NCI-H1436 treated with DMSO at 0.1 percent for 48 hours (cell line): ENCODE measurements at places on chromosomes 3 and 15.

DNA sequence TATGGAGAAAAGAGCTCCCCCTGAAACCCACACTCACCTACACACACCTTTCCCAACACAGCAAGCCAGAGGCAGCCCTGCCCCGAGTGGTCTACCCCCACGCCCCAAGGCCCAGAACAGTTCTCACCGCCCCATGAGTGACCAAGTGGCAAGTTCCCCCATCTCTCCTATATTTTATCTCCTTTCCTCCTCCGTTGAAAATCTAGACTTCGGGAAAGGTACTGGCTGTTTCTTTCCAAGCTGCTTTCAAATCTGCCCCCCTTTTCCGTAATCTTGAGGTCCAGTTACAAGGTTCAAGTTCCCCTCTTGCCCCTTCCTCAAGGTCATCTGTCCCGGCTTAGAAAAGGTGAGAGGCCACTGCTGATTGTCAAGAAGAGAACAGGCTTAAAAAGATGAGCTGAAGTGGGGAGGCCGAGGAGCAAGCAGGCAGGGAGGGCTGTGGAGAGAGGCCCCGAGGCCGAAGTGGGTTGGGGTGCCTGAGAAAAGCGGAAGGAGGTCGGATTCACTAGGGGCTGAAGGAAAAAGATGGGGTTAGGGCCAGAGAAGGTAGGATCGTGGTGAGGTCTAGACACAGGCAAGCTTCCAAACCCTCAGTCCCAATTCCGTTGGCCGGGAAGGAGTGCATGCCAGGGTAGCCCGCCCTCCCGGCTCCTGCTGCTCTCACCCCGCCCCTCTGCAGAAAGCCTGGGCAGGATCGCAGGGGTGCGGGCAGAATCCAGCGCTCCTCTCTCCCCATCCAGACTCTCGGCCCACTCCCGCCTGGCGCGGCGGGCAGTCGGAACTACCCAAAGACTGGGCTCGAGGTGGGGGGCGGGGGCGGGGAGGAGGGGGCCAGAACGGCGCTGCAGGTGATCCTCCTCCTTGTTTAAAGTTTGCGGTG, 1.7 kb downstream of the SEMA5B start:
- no peak for DNase-seq

DNA sequence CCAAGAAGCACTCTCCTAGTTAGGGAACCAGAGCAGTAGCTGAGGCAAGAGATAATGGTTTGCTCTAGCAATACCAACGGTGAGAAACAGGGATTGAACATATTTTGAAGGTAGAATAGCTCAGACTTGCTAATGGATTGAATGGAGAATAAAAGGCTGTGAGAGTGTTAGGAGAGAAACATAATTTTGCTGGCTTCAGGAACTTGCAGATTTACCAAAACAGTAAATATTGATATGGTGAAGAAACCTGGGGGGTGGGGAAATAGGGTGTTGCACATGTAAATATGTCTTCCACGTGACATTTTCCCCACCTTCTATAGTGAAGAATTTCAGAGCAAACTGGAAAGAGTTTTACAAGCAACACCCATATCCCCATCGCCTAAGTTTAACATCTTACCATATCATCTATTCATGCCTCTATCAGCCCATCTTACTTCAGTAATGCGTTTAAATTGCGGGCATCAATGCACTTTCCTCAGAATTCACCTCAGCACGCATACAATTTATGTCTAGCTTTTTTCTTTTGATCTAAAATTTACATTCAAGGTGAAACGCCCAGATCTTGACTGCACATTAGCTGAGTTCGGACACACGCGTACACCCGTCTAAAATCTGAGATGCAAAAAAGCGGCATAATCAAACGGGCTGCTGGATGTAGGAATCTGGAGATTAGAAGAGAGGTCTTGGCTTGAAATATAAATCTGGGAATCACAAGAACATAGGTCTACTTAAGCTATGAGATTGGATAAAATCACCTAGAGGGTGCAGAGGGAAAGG, 891 bp upstream of the NR1D2 start:
- no peak for DNase-seq

DNA sequence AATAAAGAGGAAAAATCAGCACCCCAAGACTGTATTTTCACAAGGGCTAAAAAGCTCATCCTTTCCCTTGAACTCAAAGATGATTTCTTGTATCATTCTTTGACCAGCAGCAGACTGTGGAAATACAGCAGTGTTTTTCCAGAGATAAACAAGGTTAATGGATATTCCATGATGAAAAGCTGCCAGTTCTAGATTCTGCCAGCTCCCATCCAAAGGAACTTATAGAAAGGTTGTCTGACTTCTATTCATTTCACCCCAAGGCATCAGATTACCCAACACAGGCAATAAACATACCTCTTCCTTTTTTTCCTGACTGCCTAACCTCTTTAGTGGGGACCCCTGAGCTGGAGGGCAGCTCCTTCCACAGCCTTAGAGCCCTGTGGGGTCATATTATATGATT, 375.8 kb upstream of the THBS1 start:
- DNase-seq = no peak

DNA sequence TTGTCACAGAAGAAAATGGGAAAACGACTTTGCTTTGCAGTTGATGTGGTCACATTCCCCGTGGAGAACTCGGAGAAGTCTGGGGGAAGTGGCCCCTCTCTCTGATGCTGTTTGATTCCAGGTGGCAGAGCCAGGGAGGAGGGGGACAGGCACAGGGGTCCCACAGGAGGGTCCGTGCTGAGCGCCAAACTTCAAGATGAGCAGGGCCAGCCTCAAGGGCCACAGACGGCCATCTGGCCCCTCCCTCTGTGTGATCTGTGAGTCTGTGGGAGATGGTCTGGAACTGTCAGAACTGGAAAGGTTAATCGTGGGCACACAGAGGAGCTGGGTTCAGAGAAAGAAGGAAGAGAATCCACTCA, 23.1 kb upstream of the CORO2B start:
- no peak for DNase-seq

DNA sequence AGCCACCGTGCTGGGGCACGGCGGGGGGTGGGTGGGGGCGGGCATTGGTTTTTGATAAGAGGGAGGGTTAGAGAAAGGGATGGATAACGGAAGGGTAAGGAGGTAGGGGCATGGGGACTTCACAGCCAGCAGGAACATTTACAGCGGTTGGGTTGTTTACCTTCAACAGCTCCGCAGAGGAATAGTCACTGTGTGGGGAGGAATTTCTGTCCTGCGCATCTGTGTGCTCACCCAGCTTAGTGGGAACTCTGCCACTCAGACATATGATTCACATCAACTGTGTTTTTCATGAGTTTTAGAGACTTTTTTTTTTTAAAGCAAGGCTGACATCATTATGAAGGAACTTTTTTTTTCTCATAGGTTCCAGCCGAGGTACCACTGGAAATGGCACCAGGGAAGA, 19.6 kb downstream of the CHRD start:
- DNase-seq = no peak

GRCh38 chr3:31157047-31157694, 262.7 kb upstream of the GADL1 start:
- no peak for DNase-seq

GRCh38 chr3:59472541-59472940, 422.7 kb upstream of the CFAP20DC start:
- DNase-seq = no peak

DNA sequence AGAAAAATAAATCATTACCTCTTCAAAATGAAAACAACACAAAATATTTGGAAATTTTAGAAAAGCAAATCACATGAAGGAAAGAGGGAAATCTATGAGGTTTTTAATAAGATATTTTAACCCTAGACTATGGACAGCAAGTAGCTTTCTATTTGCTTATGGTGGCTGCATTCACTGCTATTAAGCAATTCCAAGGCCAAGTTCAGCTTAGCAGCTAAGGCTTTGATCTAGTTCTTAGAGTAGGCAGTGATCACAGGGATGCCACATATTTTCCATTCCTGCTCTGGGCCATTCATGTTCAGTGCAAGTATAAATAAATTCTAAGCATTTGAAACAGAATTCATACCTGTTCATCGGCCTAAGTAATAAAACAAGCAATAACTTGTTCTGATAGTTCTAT, 235.3 kb downstream of the CDIN1 start:
- DNase-seq = no peak

- DNase-seq = no peak
These were observed at the start of gene FSD2 for GRCh38 chr15:82805994-82806406. TSS of gene FSD2 (minus strand) at chr15:82806069. CDS start at chr15:82787390, 18,679 bp downstream.
